ENCODE measurements at places on chromosomes 5 and 9.

DNA sequence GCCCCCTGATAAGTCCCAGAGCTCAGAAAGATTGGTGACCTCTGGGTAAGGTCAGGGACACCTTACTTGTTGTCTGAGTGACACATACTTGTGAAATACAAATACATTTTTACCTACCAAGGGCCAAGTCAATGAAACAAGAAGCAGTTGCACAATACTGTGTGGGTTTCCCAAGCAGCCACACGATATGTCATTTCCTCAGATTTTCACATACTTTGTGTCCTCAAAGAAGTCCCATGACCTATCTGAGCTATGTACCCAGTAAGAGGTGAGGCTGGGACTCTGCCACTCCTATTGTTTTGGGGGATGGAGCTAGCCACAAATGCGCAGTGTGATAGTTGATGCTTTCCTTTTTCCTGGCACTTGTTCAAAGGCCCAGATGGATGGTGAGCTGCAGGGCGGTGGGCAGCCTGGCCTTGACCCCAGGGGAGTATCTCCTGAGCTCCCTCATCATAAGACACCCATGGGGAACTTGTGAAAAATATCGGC lies 4.8 kb upstream of the SLC25A51 start:
- DNase-seq = no peak

- DNase-seq = no peak
Measured at GRCh38 chr9:137006116-137007003, 10.0 kb upstream of the CLIC3 start.

DNA sequence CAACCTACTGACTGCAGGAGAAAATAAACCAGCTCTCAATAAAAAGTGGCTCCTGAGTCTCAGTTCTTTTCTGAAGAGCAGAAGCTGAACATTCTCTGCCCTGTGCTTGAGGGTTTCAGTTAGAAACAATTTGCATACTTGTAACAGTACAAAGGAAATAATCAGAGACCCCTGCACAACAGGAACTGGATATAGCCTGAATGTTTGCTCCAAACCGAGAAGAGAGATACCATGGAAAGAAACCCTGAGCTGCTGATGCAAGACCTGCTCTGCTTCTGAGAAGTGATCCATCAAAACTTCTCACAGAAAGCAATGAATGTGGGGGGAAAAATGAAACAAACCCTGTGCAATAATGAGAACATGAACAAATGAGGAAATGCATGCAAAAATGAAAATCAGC lies 592.9 kb downstream of the SEMA5A start:
- no peak for DNase-seq

- no peak for DNase-seq
Measured at GRCh38 chr9:137396634-137397367, 26.2 kb downstream of the EXD3 start.

DNA sequence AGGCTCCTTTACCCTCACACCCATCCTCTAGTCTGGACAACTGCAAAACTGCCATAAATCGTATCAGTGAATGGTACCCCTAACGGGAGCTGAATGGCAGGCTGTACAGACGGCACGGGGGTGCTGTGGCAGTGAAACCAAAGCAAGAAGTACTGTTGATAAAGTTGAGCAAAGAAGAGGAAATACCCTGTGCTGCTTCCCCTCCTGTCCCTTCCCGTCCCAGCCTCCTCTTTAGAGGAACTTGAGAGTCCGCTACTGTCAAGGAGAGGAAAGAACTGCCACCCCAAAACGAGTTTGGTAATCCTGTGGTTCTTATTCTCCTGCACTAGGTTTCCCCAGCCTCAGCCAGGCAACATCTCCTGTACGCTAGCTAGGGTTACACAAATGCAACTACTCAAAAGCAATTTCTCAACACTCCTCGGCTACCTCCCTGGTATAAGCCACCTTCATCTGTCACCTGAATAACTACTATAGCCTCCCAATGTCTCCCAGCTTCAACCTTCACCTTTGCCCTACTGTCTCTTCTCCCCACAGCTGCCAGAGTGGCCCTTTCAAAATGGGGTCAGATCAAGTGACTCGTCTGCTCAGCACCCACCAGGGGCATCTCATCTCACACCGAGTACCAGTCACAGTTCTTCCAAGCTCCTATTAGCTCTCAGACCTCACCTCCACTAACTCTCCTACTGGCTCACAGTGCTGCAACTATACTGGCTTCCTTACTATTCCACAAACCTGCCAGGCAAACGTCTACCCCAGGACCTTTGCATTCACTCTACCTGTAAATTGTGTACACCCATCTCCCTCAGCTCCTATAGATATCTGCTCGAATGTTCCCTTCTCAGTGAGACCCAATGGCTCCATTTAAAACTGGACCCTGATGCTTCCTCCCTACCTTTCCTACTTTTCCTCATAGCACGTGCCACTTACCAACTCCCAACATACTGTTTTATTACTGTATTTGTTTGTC lies 4.1 kb downstream of the GLRX start:
- DNase-seq = no peak

DNA sequence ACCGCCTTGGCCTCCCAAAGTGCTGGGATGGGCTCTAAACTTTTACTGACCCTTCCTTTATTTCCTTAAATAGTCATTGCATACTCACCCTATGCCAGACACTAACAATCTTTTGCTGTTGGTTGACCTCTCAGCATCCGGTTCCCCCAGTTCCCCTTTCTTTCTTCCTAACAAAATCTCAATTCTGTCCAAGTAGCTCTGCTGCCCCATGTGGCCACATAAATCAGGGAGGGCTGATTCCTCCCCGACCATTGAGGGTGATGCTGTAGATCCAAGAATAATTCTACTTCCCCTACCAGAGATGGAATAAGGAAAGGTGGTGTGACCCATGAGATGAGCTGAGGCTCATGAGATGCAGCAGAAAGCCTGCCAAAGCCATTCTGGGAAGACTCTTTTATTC lies 315.3 kb upstream of the MSX2 start:
- no peak for DNase-seq

DNA sequence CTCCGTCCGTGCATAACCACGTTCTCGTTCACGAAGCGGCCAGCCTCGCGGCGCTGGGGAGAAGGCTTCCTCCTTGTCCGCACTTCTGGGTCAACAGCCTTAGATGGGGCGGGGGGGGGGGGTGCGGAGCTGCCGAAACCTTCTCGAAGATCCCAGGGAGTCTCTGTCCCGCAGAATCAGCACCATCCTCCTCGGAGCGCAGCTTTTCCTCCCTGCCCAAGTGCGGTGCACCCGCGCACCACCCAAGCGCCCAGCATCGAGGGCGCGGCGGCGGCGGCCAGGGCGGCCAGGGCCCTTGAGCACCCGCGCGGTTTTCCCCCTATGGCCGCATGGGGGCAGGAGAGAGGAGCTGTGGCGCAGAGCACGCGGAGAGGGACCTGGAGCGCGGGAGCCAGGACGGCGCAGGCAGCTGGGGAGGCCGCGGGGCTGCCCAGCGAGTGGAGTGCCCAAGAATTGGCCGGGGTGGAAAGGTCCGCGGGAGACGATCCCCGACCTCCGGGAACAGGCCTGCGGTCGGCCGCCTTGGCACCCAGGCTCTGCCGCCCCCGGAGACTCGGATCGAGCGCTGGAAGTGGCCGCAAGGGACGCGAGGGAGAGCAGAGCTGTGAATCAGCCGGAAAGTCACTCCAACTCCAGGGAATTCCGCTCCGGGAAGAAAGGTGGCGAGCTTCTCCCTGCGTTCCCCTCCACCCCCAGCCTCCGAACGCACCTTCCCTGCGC lies 43.1 kb downstream of the TMEM174 start:
- peak; percentile 87 for DNase-seq

GRCh38 chr9:98867429-98868168 lies 60.1 kb downstream of the GALNT12 start:
- no peak for DNase-seq

DNA sequence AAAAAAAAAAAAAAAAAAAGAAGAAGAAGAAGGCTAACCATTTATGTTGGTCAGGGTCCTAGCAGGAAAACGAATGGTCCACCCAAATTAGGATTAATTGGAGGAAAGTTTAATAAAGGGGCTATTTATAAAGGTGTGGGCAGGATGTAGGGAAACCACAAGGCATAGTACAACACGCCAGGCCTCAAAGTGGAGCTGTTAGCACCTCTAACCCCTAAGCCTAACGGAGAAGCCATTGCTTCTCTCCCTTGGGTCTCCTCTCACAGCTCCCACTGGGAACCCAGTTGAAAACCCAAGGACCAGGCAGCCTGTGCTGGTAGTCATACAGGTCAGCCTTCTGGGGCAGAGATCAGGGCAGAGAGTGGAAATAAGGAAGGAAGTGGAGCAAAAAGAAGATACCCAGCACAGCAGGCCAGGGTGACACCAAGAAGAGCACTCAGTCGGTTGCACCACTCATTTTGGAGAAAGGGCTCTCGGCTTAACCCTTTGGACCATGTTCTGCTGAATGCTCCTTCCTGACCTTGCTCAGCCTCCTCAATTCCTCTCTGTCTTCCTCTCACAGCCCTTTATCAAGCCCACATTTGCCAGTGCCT lies 8.8 kb upstream of the GLIPR2 start:
- no peak for DNase-seq

DNA sequence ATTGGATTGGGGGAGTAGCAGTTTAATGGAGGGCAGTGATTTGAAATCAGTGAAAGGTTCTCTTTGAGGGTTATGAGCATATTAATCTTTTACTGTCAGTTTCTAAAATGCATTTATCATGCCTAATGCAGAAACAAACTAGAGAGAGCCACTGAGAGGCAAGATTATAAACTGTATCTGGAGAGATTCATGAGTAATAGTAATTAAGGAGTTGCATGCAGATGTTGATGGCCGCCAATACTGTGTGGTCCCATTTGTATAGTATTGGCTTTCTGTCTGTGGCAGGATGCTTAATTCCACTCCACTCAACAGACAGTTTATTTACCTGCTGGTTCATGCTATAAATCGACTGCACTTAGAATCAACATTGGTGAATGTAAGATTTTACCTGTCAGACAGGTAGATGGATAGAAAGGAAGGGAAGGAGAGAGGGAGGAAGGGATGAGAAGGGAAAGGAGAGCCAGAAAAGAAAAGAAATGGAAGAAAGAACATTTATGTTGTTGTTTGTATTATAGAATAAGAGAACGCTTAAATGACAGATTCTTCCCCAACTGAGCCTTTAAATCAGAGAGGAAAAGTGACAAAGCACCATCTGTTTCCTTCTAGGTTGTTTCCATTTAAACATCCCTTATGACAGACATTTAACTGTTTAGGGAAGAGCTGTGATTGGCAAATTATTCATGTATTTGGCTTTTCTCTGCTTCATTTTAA lies 146.5 kb downstream of the PAM start:
- DNase-seq = no peak

DNA sequence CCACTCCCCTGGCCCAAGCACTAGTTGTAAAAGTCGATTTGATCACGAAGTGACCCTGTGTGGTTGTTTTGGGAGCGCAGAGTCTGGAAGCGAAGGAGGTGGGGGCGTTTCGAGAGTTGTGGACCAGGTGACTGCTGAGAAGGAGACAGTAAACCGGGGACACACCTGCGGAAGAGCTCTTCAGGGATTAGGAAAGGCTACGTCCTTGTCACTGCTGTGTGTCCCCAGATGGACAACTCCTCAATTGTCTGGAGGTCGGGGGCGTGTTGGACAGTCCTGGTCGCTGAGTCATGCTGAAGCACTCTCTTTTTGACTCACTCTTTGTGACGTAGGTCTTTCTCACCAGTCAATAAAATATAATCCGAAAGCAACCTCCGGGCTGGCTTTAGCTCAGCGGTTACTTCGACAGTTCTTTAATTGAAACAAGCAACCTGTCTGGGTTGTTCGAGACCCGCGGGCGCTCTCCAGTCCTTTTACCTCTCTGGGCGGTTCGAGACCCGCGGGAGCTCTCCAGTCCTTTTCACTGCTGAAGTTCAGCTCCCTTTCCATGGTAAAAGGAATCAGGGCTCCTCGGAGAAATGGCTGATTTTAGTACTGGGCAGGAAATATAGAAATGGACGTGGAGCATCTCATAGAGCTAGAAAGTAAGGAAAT lies 10.8 kb downstream of the ZMAT2 start:
- peak; percentile 83 for DNase-seq

DNA sequence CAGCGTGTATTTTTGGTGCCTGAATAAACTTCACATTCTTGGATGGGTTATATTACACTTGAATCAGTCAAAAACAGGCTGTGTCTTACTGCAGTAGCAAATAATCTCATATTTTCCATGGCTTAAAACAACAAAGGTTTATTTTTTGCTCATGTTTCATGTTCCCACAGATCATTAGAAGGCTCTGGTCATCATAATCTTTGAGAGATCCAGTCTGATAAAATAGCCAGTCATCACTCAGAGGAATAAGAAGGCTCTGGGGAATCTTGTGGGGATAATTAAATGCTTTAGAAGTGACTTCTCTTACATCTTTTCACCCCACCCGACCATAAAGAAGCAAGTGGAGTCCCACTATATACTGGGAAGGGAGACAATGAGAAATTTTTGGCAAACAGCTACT lies 417.7 kb downstream of the PSAT1 start:
- no peak for DNase-seq

GRCh38 chr5:179113945-179114641 lies 53.9 kb downstream of the ZNF354C start:
- DNase-seq = peak; percentile 40

- no peak for DNase-seq
Measured at GRCh38 chr9:30732060-30732459, 1652.4 kb upstream of the ACO1 start.

DNA sequence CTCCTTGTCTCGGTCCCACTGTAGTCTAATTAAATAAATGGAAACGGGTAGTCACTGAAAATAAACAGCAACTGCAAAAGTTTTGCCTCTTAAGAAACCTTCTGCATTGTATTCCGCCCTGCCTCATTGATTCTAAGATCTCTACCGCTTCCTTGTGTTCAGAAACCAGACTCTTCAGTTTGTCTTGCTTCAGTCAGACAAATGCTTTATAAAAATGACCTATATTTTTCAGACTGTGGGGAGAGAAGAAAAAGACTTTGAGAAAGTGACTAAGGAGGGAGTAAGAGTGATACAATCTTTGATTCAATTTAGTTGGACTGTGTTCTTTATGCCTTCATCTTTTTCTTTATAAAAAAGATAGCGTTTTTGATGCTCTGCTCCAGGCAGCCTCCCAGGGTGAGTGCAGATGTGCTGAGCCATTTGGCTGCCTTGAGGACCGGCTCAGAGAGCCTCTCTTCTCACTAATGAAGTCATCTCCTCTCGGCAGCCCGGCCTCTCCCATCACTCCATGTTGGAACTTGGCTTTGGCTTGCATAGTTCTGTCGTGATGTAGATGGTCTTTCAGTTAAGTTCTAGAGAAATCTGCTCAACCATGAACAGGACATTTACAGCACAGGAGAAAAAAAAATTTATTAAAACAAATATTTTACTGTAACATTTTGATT lies 4.0 kb upstream of the VCAN start:
- DNase-seq = no peak

GRCh38 chr9:128007566-128008138 lies 26.9 kb upstream of the EEIG1 start:
- DNase-seq = no peak

DNA sequence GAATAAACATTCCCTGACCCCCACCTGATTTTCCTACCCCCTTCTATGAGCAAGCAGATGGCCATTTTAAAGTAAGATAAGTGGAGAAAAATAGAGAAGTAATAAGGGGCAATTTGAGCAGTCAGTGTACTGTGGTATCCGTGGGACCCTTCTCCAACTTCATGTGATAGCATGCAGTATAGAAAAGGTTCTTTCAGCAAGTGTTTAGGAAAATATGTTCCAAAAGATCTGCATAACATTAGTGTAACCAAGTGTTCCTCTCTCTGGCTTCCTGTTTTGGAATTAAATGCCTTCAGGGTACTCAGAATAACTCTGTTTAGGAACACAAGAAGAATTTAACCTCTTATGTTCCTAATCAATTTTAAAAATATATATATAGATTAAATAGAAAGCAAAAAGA lies 134.9 kb downstream of the ATG10 start:
- no peak for DNase-seq

- DNase-seq = no peak
Measured at GRCh38 chr5:96566833-96567587, 95.2 kb upstream of the CAST start.

- DNase-seq = no peak
Measured at GRCh38 chr5:124239572-124239971, 506.9 kb downstream of the ZNF608 start.

All from type B pancreatic cell (in vitro differentiated cells).